ENCODE measurements at places on chromosomes 3 and 15. TPM values are rescaled to one million over a fixed set of nuclear protein-coding genes. Genes with fewer than 3 reads are reported as not detected.

Gene ZNF717
- 6.3 TPM for total RNA-seq

Gene PLA2G4E
- not detected for total RNA-seq

Gene GOLGA8G
- total RNA-seq, result not detected

Gene EXD1
- total RNA-seq, result 0.15 TPM

Gene ITGA11
- total RNA-seq, result 0.28 TPM

Gene C2CD4A
- total RNA-seq, result 0.15 TPM

Gene MYLK
- 29.7 TPM for total RNA-seq

Gene SLC15A2
- 0.41 TPM for total RNA-seq

Gene MEX3B
- 8.5 TPM for total RNA-seq

Gene GCSAM
- 0.08 TPM for total RNA-seq

Gene FEZF2
- not detected for total RNA-seq

Gene KNG1
- total RNA-seq, result 0.23 TPM

Gene CYP1A2
- not detected for total RNA-seq

Gene FGF7
- not detected for total RNA-seq

Gene SERPINI2
- not detected for total RNA-seq

Gene DUOX2
- total RNA-seq, result 0.08 TPM

Gene GJD2
- not detected for total RNA-seq

Gene TMEM40
- total RNA-seq, result 1.3 TPM

Gene CD200R1
- 0.05 TPM for total RNA-seq

Gene VWA5B2
- total RNA-seq, result 0.28 TPM

Gene GRK7
- total RNA-seq, result 0.10 TPM

Gene CILP
- 0.08 TPM for total RNA-seq

Gene GPR62
- total RNA-seq, result not detected

Gene FES
- total RNA-seq, result 0.64 TPM

Gene FBXL2
- total RNA-seq, result 12.3 TPM

Gene GHSR
- not detected for total RNA-seq

Gene MAP6D1
- 7.9 TPM for total RNA-seq

Gene DAZL
- total RNA-seq, result not detected

Gene PPP2R3A
- 8.1 TPM for total RNA-seq

Gene VEPH1
- total RNA-seq, result 0.51 TPM

Gene TUBGCP4
- 31.9 TPM for total RNA-seq

Gene GOLGA8J
- total RNA-seq, result 0.44 TPM

Gene NIT2
- 97.2 TPM for total RNA-seq

Gene ACAA1
- total RNA-seq, result 52.0 TPM

Gene SKOR1
- total RNA-seq, result 0.21 TPM

Gene RASL12
- 0.67 TPM for total RNA-seq

Gene OXTR
- 2.7 TPM for total RNA-seq

Gene CPOX
- 14.7 TPM for total RNA-seq

Gene EFCAB12
- 0.54 TPM for total RNA-seq

Gene CNTN3
- not detected for total RNA-seq

Gene ROPN1
- not detected for total RNA-seq

Gene ZNF710
- 15.8 TPM for total RNA-seq

Gene PRR23A
- not detected for total RNA-seq

Gene IGSF11
- total RNA-seq, result 0.33 TPM

Gene PDIA3
- total RNA-seq, result 538 TPM

Gene HRH1
- total RNA-seq, result 4.6 TPM

Gene SLCO3A1
- total RNA-seq, result 20.6 TPM

Gene SPTBN5
- total RNA-seq, result 2.1 TPM

Gene MASP1
- total RNA-seq, result not detected

Gene CRABP1
- total RNA-seq, result 6.7 TPM
